ENCODE measurements at places on chromosomes 6 and 20.
A peak's percentile ranks its signal among the peaks of the same experiment; 100 is the strongest.

GRCh38 chr6:40569162-40569910, 17.8 kb downstream of the LRFN2 start:
- no peaks in the 10 kb centered on the region for H3K36me3 ChIP-seq
- H3K4me3 ChIP-seq, result no peak overlapping the region
- H3K27me3 ChIP-seq, result no peaks in the 10 kb centered on the region
- no peak overlapping the region for H3K27ac ChIP-seq
- no peak for DNase-seq
- no peaks in the 10 kb centered on the region for H3K4me1 ChIP-seq

DNA sequence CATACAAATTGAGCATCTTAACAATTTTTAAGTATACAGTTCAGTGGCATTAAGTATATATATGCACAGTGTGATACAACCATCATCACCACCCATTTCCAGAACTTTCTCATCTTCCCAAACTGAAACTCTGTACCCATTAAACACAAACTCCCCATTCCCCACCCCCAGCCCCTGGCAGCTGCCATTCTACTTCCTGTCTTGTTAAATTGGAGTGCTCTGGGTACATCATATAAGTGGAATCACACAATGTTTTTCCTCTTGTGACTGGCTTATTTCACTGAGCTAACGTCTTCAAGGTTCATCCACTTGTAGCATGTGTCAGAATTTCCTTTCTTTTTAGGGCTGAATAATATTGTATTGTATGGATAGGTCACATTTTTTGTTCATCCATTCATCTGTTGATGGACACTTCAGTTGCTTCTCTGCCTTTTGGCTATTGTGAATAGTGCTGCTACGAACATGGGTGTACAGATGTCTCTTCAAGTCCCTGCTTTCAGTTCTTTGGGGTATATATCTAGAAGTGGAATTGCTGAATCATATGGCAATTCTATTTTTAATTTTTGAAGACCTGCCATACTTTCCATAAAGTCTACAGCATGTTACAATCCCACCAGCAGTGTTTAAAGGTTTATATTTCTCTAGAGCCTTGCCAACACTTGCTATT, 19.6 kb upstream of the RREB1 start:
- DNase-seq, result no peak
- no peak overlapping the region for H3K4me3 ChIP-seq
- H3K4me1 ChIP-seq, result peaks cover 4% of the 10 kb centered on the region
- H3K27ac ChIP-seq, result no peak overlapping the region
- H3K27me3 ChIP-seq, result no peaks in the 10 kb centered on the region
- H3K36me3 ChIP-seq, result no peaks in the 10 kb centered on the region

- H3K27me3 ChIP-seq, result no peaks in the 10 kb centered on the region
- no peak overlapping the region for H3K27ac ChIP-seq
- no peak overlapping the region for H3K4me3 ChIP-seq
- peaks cover 16% of the 10 kb centered on the region for H3K4me1 ChIP-seq
- DNase-seq, result no peak
Measured at GRCh38 chr6:37779111-37779800, 40.3 kb upstream of the ZFAND3 start.

DNA sequence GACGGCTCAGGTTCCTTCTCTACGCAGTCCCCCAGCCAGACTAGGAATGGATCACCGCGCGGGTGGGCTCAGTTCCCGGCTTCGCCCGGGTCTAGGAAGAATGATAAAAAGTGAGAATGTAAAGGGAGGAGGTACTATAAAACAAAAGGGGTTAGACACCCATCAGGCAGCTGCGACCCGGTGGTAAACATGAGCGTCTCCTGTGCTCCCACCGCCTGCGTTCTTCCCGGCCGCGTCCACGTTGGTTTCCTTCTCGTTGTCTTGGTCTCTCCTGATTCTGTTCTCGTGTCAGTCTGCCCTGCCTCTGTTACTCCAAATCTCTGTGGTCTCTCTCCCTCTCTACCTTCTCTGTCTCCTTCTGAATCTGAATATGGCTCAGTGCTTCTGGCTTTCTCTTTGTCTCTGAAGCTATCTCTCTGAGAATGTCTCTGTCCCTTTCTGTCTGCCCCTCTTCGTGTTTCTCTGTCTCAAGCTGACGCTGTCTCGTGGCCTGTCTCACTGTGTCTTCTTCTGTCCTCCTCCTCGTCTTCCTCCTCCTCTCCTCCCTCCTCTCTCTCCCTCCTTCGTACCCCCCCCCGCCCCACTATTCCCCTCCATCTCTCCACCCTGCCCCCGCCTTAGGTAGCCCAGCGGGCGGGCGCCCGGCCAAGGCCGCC, 41.6 kb upstream of the FOXP4 start:
- H3K36me3 ChIP-seq, result no peaks in the 10 kb centered on the region
- peak overlapping the region; percentile 17 for H3K27ac ChIP-seq
- peaks cover 43% of the 10 kb centered on the region for H3K27me3 ChIP-seq
- peaks cover 26% of the 10 kb centered on the region for H3K4me1 ChIP-seq
- H3K4me3 ChIP-seq, result peak overlapping the region; percentile 44

DNA sequence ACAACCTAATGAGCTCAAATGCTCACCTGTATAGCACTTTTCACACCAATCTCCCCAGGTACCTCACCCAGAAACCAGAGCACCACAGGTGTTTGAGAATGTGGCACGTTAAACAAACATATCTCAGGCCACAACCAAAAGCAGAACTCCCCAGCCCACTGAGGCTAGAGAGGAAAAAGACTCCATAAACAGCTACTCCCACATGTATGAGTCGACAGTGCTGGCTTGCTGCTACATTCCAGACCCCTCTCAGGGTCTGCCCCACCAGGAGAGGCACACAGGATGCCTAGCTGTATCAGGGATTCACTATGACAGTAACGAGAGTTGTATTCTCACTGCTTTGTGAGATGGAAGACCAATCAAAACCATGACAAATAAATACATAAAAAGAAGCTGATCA, 242.6 kb upstream of the ARID1B start:
- no peaks in the 10 kb centered on the region for H3K27me3 ChIP-seq
- H3K4me1 ChIP-seq, result no peaks in the 10 kb centered on the region
- H3K27ac ChIP-seq, result no peak overlapping the region
- no peaks in the 10 kb centered on the region for H3K36me3 ChIP-seq

GRCh38 chr6:154230910-154231595, 125.5 kb downstream of the IPCEF1 start:
- no peaks in the 10 kb centered on the region for H3K4me1 ChIP-seq
- H3K36me3 ChIP-seq, result no peaks in the 10 kb centered on the region
- no peak overlapping the region for H3K27ac ChIP-seq
- no peak for DNase-seq
- no peak overlapping the region for H3K4me3 ChIP-seq
